ENCODE measurements at places on chromosomes 7 and 10. TPM values are rescaled to one million over a fixed set of nuclear protein-coding genes. Genes with fewer than 3 reads are reported as not detected.
A peak's percentile ranks its signal among the peaks of the same experiment; 100 is the strongest.

GRCh38 chr7:81501220-81501619 is 268.6 kb downstream of the HGF start:
- no peaks in the 10 kb centered on the region for H3K27me3 ChIP-seq
- no peak for DNase-seq
- H3K36me3 ChIP-seq, result peaks cover 8% of the 10 kb centered on the region
- H3K4me3 ChIP-seq, result no peak overlapping the region
- peaks cover 29% of the 10 kb centered on the region for H3K4me1 ChIP-seq

- H3K36me3 ChIP-seq, result no peaks in the 10 kb centered on the region
- peaks cover under 1% of the 10 kb centered on the region for H3K27me3 ChIP-seq
- no peak overlapping the region for H3K27ac ChIP-seq
- no peak overlapping the region for H3K4me3 ChIP-seq
- no peak for DNase-seq
- H3K4me1 ChIP-seq, result no peaks in the 10 kb centered on the region
Observed at GRCh38 chr7:98810153-98810802, 59.5 kb downstream of the TMEM130 start.

- H3K27ac ChIP-seq, result no peak overlapping the region
- DNase-seq, result peak; percentile 78
- H3K4me1 ChIP-seq, result no peaks in the 10 kb centered on the region
- H3K36me3 ChIP-seq, result no peaks in the 10 kb centered on the region
- no peaks in the 10 kb centered on the region for H3K27me3 ChIP-seq
Observed at GRCh38 chr7:45689797-45690761, 115.9 kb downstream of the ADCY1 start.

- no peaks in the 10 kb centered on the region for H3K27me3 ChIP-seq
- H3K27ac ChIP-seq, result no peak overlapping the region
- H3K4me3 ChIP-seq, result no peak overlapping the region
- no peaks in the 10 kb centered on the region for H3K36me3 ChIP-seq
- DNase-seq, result no peak
Observed at GRCh38 chr7:16919440-16919839, 37.7 kb upstream of the AGR3 start.

GRCh38 chr7:4665661-4666060 is 16.4 kb upstream of the FOXK1 start:
- peaks cover 54% of the 10 kb centered on the region for H3K4me1 ChIP-seq
- H3K4me3 ChIP-seq, result peak overlapping the region; percentile 43
- H3K27me3 ChIP-seq, result no peaks in the 10 kb centered on the region
- peak overlapping the region; percentile 95 for H3K27ac ChIP-seq
- no peaks in the 10 kb centered on the region for H3K36me3 ChIP-seq
- no peak for DNase-seq

DNA sequence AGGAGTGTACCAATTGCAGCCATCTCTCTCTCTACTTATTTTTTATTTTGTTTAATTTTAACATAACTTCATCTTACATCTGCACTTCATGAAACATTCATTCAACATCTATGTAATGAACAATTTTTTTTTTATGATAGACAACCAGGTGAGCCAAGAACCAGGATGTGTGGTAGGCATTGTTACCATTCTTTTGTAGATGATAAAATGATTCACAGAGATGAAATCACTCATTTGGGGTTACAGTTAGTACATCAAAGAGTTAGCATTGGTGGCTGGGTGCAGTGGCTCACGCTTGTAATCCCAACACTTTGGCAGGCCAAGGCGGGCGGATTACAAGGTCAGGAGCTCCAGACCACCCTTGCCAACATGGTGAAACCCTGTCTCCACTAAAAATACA is 127.8 kb downstream of the HDAC9 start:
- DNase-seq, result no peak
- H3K4me1 ChIP-seq, result peaks cover 4% of the 10 kb centered on the region
- H3K27me3 ChIP-seq, result no peaks in the 10 kb centered on the region
- no peaks in the 10 kb centered on the region for H3K36me3 ChIP-seq
- no peak overlapping the region for H3K27ac ChIP-seq
- H3K4me3 ChIP-seq, result no peak overlapping the region

- peaks cover 28% of the 10 kb centered on the region for H3K36me3 ChIP-seq
- no peak overlapping the region for H3K4me3 ChIP-seq
- peak overlapping the region; percentile 89 for H3K27ac ChIP-seq
- H3K4me1 ChIP-seq, result peaks cover 91% of the 10 kb centered on the region
- no peak for DNase-seq
Observed at GRCh38 chr7:32061346-32061745, 8.9 kb downstream of the PDE1C start.

- DNase-seq, result no peak
- H3K36me3 ChIP-seq, result no peaks in the 10 kb centered on the region
- H3K27me3 ChIP-seq, result no peaks in the 10 kb centered on the region
Observed at GRCh38 chr10:110357252-110357780, 52.6 kb upstream of the SMNDC1 start.

DNA sequence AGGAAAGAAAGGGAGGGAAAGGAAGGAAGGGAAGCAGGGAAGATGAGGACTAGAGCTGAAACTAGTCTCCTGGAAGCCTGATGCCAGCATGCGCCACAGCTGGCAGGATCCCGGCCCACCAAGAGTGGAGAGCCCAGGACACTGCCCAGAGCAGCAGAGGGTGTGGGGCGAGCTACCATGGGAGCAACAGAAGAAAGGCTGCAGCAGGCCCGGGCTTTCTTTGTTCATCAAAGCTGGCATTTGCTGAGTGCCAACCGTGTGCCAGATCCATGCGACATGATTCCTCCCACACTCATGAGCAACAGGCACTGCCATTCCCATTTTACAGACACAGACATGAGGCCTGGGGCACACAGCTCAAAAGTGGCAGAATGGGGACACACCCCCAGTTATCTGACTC is 68.9 kb downstream of the FAM53B start:
- DNase-seq, result no peak
- H3K27me3 ChIP-seq, result no peaks in the 10 kb centered on the region
- H3K4me1 ChIP-seq, result peaks cover 30% of the 10 kb centered on the region
- H3K36me3 ChIP-seq, result peaks cover 5% of the 10 kb centered on the region
- H3K27ac ChIP-seq, result no peak overlapping the region

Gene CDNF
- 2.9 TPM for total RNA-seq

DNA sequence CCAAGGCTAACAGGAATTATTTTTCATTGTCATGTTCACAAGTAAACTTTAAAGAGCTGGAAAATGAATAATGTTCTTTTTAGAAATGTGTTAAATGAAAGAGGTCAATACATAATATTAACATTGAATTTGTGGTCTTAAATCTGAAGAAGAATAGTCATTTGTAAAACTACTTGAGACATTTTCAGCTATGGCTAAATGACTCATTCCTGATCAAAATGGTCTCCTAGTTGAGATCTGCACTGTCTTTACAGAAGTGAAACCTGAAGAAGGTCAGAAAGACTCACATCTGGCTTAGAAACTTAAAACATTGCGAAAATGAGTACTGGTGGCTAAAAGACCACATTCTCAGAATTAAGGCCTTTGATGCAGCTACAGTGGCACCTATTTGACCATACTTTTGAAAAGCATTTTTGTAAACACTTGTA is 5.9 kb downstream of the PIK3CG start:
- no peak for DNase-seq
- H3K4me3 ChIP-seq, result no peak overlapping the region
- no peaks in the 10 kb centered on the region for H3K4me1 ChIP-seq
- no peaks in the 10 kb centered on the region for H3K36me3 ChIP-seq
- H3K27me3 ChIP-seq, result peaks cover 20% of the 10 kb centered on the region

Gene AGR2
- total RNA-seq, result not detected

DNA sequence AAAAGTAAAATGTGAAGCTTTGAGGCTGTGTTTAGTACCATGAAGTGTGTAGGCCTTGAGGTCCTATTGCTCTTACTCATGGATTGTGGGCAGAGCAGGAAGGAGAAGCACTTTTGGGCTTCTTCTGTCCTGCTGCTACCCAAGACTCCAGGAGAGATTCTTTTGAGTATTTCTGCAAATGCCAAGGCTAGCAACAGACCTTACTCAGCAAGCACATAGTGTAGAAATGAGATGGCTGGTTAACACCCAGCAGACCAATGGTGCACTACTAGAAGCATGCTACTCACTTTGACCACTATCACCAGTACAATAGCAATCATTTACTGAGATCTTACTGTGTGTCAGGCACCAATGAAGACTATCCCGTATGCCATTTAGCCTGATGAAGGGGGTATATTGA is 3.2 kb downstream of the PLPP4 start:
- no peak overlapping the region for H3K4me3 ChIP-seq
- no peaks in the 10 kb centered on the region for H3K36me3 ChIP-seq
- DNase-seq, result no peak
- peaks cover 4% of the 10 kb centered on the region for H3K27me3 ChIP-seq
- H3K4me1 ChIP-seq, result peaks cover 36% of the 10 kb centered on the region

DNA sequence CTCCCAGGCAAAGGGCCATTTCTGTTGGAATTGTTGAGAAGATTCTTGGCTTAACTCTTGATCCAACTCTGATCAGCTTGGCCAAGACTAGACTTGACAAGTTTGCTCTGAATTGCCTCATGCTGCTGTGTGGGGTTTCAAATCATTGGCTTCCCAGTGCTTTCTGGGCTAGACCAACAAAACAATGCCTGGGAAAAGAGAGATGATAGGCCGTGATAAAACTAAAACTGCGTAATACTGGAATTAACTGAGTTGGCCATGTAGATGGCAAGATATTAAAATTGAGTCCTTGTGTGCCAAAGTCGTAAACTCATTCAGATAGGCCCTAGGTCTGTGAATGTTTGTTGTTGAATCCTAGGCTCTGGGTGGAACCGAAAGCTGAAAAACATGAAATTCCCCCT is 222.6 kb downstream of the MGMT start:
- no peaks in the 10 kb centered on the region for H3K36me3 ChIP-seq
- H3K4me3 ChIP-seq, result no peak overlapping the region
- no peaks in the 10 kb centered on the region for H3K4me1 ChIP-seq

Gene HOXA1
- not detected for total RNA-seq
